ENCODE measurements at places on chromosomes 16 and 17.
A peak's percentile ranks its signal among the peaks of the same experiment; 100 is the strongest.

GRCh38 chr16:50627419-50627818, 53.7 kb downstream of the SNX20 start:
- DNase-seq: no peak

DNA sequence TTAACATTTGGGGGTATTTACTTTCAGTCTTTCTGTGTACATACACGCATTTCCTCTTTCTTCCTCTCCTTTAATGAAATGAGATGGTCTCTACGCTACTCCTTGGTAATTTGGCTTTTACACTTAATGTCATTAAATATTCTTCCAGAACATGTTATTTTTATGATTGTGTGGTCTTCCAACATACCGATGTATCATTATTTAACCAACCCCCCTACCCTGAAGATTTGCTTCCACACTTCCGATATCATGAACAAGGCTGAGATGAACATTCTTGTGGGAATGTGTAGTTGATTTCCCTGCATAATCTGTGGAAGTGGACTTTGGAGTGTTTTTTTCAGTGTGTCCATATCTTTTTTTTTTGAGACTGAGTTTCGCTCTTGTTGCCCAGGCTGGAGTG, 2.3 kb upstream of the PGS1 start:
- DNase-seq: no peak

DNA sequence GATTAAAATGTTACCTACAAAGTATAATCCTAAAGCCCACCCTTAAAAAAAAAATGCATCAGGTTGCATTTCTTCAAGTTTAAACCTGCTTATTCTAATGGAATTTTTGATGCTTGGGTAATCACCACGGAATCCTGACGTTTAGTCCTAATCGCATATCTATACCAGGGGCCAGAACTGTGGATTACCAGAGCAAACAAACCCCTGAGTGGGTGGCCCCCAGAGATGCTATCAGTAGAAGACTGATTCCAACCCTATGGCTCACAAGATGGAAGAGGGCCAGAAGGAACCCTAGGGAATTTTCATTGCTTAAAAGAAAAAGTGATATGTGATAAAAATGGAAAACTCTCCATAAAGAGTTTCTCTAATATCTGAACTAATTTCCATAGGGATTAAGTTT, 152.2 kb upstream of the NOG start:
- DNase-seq: no peak

- no peak for DNase-seq
These were observed 138.9 kb upstream of the CA10 start for GRCh38 chr17:52297230-52298010.

- DNase-seq: no peak
These were observed 33.0 kb upstream of the GUCY2D start for GRCh38 chr17:7969433-7969832.

DNA sequence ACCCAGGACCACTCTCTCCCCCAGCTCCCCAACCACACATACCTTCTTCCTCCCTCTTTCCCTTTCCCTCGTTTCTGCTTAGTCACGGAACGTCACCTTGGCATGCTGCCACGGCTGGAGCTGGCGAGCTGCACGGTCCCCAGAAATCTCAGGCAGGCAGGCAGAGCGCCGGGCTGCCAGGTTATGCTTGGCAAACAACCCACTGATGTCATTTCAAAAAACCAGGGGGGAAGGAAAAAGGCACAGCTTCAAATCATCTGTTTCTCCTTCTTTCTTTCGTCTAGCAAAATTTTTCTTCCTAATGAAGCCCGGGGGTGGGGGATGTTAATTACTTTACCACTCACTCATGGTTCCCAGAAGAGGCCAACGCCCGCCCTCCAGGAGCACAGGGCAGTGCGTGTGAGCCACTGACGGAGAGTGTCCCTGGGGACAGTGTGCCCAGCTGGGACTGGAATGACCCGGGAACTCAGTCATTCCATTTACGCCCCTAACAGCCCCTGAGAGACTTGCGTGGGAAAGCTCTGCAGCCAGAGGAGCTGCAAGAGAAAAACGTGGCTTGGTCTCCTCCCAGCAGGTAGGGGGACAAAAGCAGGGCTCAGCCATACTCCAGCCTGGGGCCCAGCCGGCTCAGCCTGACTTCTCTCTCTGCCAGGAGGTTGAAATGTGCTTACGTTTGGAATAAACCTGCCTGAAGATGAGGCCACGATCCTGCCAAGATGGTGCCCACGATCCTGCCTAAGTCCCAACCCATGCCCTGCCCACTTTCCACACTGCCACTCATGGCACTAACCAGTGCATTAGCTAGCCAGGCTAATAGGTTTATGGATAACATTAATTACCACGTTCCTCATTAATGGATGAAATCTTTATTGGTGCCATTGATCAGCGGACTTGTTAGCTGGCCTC, 198.9 kb downstream of the ZFHX3 start:
- no peak for DNase-seq

DNA sequence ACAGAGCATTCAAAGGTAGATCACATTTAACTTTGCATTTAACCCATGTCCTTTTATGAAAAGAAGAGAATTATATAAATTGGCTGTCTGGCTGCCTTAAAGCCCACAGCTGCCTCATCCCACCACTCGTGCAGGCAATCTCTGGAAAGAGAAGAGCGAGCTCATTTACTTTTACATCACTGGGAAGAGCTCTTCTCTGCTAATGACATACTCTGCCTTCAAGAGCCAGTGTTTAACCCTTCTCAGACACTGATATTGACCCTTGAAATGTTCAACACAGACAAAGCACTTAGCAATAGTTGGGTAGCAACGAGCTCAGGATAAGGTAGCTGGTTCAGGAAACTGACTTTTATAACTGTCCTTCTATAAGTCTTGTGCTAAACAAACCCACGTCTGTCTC, 6.8 kb downstream of the KRT38 start:
- DNase-seq: no peak

- DNase-seq: peak; percentile 37
These were observed 26.8 kb downstream of the GP2 start for GRCh38 chr16:20300312-20301097.

GRCh38 chr17:56351675-56352074, 198.4 kb downstream of the ANKFN1 start:
- DNase-seq: no peak

GRCh38 chr16:912322-912683, 58.5 kb downstream of the LMF1 start:
- no peak for DNase-seq

DNA sequence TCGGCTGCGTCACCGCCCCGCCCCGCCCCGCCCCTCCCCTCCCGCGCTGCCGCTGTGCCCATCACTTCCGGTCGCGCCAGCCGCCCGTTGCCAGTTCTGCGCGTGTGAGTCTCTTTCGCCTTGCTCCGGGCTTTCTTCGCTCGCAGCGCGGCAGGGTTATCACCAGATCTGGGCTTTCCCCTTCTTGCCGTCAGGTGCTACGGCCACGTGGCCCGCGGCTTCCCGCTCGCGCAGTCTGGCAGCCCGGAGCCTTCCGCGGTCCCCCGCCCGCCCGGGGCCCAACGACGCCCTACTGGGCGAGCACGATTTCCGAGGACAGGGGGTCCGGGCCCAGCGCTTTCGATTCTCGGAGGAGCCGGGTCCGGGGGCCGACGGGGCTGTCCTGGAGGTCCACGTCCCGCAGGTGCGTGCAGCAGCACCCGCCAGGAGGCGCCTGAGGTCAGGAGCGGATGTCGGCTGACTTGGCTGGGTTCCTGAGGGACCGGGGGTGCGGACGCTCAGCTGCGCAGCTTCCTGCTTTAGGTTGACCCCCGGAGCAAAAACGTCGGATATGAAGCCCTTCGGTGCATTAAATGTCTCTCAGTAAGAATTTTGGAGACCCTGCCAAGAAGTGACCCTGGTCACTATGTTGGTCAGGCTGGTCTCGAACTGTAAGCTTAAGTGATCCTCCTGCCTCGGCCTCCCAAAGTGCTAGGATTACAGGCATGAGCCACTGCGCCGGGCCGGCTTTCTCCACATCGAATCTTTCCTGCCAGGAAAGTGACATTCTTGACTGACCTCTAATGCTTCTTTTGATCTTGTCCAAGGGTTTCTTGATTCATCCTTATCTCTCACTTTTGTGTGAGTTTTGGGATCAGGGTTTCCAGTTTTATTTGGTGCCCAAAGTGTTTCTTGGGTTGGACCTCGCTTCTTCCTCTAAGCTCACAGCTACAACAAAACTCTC, at the start of gene METTL23:
TSS of gene METTL23 (plus strand) at position 64 of the 943 bp plus-strand sequence. CDS start 2,872 bp downstream, outside the sequence.
- DNase-seq: no peak
